COR-L47 (cell line): ENCODE measurements at places on chromosomes 2 and 18.

DNA sequence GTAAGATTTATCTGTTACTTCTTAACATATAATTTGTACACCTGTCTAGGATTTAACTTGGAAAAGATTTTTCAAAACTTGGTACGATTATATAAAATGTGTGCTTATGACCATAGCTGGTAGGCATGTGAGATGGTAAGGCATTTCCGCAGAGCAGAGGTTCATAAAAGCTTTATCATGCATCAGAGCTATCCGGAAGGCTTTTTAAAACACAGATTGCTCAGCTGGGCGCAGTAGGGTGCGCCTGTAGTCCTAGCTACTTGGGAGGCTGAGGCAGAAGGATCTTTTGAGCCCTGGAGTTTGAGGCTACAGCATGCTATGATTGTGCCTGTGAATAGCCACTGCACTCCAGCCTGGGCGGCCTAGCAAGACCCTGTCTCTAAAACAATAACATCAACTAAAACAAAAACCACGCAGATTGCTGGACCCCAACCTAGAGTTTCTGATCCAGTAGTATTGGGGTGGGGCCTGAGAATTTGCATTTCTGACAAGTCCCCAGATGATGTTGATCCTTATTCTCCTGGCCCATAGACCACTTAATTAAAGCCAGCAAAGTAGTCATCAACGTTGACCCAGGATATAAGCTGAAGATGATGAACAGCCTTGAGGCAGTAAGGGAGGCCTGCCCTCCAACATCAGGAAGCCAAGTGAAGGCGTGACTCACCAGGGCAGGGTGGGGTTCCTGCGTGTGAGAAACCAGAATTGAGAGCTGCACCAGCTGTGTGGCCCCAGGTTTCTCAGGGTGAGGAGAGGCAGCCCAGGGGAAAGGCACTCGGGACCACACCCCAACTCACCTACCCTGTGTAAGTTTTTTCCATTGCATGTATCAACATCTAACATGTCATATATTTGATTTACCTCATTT is 21.6 kb upstream of the SLC20A1 start:
- no peak for DNase-seq

GRCh38 chr2:3625186-3625585 is 30.3 kb downstream of the COLEC11 start:
- no peak for DNase-seq

GRCh38 chr18:66838340-66838987 is 234.6 kb upstream of the CDH19 start:
- no peak for DNase-seq

DNA sequence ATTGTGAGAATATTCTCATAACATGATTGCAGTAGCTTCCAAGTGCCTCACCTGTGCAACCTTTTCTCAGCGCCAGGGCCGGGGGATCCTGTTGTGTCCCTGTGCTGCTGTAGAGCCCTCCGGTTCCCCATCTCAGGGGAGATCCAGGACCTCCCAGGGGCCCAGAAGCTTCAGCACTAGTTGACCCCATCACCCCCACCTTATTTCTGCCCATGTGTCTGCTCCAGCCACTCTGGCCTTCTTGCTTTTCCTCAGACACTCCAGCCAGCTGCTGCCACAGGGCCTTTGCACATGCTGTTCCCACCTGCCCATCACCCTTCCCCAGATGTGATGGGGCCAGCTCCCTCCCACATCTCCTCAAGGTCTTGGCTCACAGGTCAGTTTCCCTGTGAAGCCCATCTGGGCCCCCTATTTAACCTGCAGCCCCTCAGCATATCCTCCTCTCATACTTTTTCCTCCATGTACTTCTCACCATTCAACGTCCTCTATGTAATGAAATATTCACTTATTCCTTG is 226.5 kb downstream of the SEPTIN10 start:
- DNase-seq: no peak

GRCh38 chr2:1257334-1257733 is 155.9 kb upstream of the TPO start:
- no peak for DNase-seq

DNA sequence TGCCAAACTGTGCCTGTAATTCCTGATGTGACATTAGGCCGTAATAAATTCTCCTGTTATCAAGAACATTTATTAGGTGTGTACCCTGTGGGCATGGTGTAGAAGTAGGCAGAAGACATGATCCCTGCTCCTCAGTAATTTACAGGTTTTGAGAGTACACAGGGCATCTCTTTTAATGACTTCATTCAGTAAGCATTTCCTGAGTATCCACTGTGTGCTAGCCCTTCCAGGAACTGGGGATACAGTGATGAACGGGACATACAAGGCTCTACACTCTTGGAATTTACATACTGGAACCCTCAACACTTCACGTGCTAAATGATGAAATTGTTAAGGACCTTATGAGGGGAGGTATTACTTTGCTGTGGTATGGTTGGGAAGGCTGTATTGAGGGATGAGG is 30.2 kb downstream of the DIS3L2 start:
- no peak for DNase-seq

DNA sequence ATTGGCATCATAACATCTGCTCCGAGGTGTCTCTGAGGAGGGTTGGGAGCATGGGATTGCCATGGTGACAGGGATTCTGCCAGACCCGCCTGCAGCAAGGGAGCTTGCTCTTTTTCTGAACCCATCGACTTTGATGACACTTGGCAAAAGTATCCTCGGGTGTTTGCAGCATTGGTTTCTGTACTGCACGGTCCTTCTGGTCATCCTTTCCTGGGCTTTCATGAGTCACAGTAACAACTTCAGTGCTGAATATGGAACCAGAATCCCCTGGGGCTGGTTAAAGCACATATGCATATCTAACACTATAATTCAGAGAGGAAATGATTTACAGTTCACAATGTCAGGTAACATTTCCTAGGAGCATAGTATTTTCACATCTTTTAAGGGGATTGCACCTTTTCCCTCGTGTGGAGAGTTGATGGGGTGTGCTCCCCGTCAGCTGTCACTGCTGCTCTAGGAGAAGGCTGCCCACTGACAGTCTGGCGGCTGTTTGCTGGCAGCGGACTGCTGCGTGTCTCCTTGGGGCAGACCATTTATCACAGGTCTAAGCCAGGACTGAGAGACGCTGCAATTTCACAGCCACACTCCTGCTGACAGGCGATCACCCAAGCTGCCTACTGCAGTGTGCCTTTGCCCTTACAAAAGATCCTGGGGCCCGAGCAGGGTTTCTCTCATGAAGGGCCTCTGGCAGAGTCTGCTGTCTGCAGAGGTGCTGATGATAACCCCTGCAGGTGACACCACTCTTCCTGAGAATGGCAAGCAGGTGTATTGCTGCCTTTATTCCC is 425.3 kb downstream of the THSD7B start:
- no peak for DNase-seq

DNA sequence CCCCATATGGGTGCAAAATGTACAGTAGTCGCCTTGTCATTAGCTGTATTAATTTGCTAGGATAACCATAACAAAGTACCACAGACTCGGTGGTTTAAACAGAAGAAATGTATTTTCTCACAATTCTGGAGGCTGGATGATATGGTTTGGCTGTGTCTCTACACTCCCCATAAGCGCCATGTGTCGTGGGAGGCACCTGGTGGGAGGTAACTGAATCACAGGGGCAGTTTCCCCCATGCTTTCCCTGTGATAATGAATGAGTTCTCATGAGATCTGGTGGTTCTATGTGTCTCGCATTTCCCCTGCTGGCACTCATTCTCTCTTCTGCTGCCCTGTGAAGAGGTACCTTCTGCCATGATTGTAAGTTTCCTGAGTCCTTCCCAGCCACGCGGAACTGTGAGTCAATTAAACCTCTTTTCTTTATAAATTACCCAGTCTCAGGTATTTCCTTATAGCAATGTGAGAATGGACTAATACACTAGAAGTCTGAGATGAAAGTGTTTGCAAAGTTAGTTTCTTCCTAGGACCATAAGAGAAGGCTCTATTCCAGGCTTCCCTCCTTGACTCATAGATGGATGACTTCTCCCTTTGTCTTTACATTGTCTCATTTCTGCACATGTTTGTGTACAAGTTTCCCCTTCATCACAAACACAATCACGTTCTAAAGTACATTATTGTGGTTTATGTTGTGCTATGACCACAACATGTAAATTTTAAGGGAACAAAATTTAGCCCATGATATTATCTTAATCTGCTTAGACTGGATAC is 1442.6 kb downstream of the SUCLG1 start:
- DNase-seq: no peak

GRCh38 chr2:48600917-48601316 is 16.7 kb upstream of the GTF2A1L start:
- DNase-seq: no peak

DNA sequence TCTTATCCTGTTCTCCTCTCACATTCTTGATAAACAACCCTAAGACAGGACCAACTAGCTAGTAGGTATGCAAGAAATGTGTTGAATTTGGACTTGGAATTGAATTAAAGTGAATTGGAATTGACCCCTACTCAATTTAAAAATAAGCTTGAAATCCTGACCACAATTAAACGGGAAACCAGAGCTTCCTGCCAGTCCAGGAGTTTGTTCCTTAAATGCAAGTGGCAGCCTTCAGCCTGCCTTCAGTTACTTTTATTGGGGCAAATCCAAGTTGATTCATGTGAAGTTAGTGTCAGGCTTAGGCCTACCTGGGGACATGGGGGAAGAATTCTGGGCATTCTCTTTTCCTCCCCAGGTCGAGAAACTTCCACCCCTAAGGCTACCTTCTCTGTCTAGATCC is 457.6 kb downstream of the BCL11A start:
- no peak for DNase-seq

DNA sequence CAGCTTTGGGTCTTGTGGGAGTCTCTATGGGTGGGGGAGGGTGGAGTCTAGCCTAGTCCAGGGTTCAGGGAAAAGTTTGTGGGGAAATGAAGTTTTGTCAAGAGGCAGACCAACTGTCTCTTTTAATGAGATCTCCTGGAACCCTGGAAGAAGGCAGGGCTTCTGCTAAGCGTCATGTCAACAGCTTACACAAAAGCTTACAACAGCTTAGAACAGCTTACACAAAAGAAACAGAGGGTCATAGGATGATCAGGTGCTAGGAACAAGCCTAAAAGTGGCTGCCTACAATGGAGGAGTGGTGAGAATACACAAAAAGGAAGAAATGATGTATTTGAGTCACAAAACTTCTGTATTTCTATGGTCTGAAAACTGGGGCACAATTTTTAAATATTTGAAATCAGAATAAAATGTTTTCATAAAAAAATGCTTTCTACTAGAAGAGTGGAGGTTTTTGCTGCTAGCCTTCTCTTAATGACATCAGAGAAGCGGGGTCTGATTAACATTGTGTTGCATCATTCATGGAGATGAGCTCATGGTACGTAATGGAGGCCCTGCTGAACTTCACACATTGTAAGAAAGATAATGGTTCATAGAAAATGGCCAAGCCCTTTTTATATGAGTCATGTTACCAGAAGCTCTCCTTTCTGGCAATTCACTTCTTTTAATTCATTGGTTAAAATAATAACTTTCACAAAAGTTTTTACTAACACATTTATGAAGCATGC is 351.0 kb downstream of the PIK3C3 start:
- no peak for DNase-seq

GRCh38 chr2:235402422-235402821 is 91.4 kb upstream of the AGAP1 start:
- no peak for DNase-seq

- no peak for DNase-seq
Measured at GRCh38 chr2:207534417-207534816, 4.7 kb downstream of the CREB1 start.

- no peak for DNase-seq
Measured at GRCh38 chr2:133967326-133967725, 286.5 kb upstream of the MGAT5 start.

- no peak for DNase-seq
Measured at GRCh38 chr2:128640166-128640844, 321.6 kb upstream of the HS6ST1 start.

GRCh38 chr18:64720781-64721464 is 572.0 kb upstream of the LINC00305 start:
- DNase-seq: no peak

GRCh38 chr2:120989512-120990441 is 254.1 kb downstream of the GLI2 start:
- no peak for DNase-seq

DNA sequence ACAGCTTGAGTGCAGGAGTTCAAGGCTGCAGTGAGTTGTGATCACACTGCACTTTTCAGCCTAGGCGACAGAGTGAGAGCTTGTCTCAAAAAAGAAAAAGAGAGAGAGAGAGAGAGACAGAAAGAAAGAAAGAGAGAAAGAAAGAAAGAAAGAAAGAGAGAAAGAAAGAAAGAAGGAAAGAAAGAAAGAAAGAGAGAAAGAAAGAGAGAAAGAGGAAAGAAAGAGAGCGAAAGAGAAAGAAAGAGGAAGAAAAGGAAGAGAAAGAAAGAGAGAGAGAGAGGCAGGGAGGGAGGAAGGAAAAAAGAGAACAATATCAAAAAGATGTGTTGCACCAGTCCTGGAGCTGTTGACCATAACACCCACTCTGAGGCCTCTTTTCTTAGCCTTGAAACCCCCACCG is 89.8 kb upstream of the MBOAT2 start:
- DNase-seq: no peak

DNA sequence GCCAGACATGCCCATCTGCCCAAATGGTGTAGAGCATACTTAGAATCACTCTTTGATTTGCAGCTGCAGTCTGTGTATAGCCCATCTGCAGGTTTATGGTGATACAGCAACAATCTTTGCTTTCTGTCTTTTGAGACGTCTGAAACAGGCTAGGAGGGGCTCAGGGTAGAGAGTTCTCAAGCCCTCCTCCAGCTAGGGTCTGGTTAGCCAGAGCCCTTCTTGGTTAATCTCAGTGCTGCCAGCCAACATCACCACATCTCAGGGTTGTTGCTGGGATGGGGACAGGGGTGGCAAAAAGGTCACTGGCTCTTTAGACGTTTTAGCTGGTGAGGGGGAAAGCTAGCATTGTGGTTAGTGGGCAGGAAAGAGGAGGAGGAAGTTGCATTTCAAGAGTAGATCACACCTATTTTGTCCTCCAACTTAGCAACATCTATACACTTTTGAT is 136.6 kb upstream of the ACAA2 start:
- no peak for DNase-seq

GRCh38 chr2:190640117-190640516 is 8.8 kb upstream of the NAB1 start:
- no peak for DNase-seq

GRCh38 chr2:102513355-102513939 is 40.4 kb downstream of the SLC9A4 start:
- no peak for DNase-seq

GRCh38 chr2:37664231-37664643 is 7.2 kb downstream of the CDC42EP3 start:
- no peak for DNase-seq

DNA sequence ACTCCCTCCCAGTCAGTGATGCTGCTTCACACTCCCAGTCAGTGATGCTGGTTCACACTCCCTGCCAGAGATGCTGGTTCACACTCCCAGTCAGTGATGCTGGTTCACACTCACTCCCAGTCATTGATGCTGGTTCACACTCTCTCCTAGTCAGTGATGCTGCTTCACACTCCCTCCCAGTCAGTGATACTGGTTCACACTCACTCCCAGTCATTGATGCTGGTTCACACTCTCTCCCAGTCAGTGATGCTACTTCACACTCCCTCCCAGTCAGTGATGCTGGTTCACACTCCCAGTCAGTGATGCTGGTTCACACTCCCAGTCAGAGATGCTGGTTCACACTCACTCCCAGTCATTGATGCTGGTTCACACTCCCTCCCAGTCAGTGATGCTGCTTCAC is 34.3 kb upstream of the KCNG2 start:
- DNase-seq: no peak

- DNase-seq: no peak
Measured at GRCh38 chr18:52348209-52348608, 8.2 kb downstream of the DCC start.

GRCh38 chr2:112884869-112885505 is 26.0 kb upstream of the IL37 start:
- no peak for DNase-seq
